Hindlimb muscle (tissue), 1 donor: ENCODE measurements at places on chromosomes 11 and 22. TPM values are rescaled to one million over a fixed set of nuclear protein-coding genes. Genes with fewer than 3 reads are reported as not detected.
A peak's percentile ranks its signal among the peaks of the same experiment; 100 is the strongest.

DNA sequence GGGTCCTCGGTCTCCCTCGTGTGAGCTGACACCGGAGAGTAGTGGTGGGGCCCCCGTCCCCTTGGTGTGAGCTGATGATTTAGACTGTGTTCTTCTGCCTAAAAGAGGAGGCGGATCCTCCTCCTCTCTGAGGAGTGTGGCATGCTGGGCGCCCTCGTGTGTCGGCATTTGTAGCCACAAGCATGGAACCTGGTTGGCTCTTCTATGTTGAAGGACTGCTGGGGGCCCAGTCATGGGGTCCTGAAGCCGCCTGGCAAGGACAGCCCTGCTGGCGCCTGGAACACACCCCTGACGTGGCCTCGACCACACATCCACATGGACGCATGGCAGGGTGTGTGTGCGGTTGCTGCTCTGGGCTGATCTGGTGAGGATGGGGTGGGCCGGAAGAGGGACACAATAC is 50.2 kb downstream of the AP2A2 start:
- peak; percentile 27 for DNase-seq

- DNase-seq, result no peak
Measured at GRCh38 chr11:105152021-105152512, 12.5 kb upstream of the CARD18 start.

DNA sequence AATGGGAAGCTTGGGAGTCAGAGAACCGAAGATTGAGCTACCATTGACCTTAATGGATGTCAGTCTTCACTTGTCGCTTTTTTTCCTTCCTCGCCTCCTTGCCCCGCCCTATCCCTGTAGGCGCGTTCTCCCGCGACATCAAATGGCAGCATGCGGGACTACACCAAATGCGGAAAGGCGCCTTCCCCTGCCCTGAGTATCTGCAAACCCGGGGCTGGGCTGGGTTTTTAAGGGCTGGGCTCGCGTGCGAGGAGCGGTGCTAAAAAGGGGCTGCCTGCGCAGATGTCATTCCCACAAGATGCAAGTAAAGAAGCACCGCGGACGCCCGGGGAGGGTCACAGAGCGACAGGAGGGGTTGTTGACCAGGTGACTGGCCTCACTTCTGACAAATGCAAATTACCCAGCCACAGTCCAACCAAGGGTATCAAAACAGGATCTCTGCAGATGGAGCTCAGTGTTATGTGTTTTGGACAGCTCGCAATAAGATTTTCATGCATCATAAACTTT is 4.7 kb upstream of the FAM111B start:
- no peak for DNase-seq

- DNase-seq, result no peak
Measured at GRCh38 chr22:42287174-42287890, 16.9 kb upstream of the TCF20 start.

GRCh38 chr11:496834-497564 is 10.0 kb downstream of the RNH1 start:
- no peak for DNase-seq

- DNase-seq, result no peak
Measured at GRCh38 chr11:77035580-77035979, 1.4 kb downstream of the B3GNT6 start.

DNA sequence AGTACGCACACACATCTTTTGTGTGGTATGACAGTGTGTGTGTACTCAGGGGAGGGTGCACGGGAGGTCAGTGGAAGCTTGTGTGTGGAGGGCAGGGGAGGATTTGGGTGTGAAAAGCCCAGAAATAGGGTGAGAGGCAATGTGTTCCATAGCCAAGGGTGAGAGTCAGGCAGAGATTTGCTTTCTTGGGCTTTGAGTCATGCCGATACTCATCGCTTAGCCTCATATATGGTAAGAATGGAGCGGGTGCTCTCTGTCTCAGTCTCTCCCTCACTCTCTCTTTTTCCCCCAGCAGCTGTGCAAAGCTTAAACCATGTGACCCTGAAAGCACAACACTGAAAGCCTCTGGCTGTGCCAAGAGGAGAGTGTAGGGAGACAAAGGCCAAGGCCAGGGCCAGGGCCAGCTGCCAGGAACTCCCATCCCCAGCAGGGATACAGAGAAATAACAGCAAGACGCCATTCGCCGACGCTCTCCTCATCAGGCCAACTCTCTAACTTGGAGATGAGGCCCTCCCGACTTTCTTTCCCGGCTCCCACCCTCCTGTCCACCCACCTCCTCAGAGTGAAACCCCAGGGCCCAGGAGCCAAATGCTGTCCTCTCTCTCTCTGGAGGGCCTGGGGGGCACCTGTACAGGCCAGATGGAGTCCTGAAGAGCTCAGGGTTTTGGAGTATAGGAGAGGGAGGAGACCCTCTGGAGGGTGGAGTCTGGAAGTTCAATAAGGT is 20.3 kb upstream of the MICAL3 start:
- peak; percentile 38 for DNase-seq

Gene MB
- 215 TPM for polyA plus RNA-seq

Gene FXYD2
- polyA plus RNA-seq, result 2.2 TPM
